Suprapubic skin (tissue), 4 donors: ENCODE measurements at places on chromosomes 13 and 19. TPM values are rescaled to one million over a fixed set of nuclear protein-coding genes. Genes with fewer than 3 reads are reported as not detected.

Gene NFIX
- 200 TPM for total RNA-seq

Gene FBXO46
- 16.7 TPM for total RNA-seq

Gene KLK12
- 5.0 TPM for total RNA-seq

Gene ZNF850
- total RNA-seq: 1.5 TPM

Gene TMPRSS9
- total RNA-seq: not detected

Gene SIGLEC5
- total RNA-seq: not detected

Gene CDX2
- total RNA-seq: not detected

Gene CERS4
- total RNA-seq: 84.6 TPM

Gene ACP7
- total RNA-seq: 17.8 TPM

Gene ZNF540
- total RNA-seq: 3.0 TPM

Gene CD70
- total RNA-seq: not detected

Gene ZNF571
- 6.8 TPM for total RNA-seq

Gene KIR3DL1
- total RNA-seq: not detected

Gene LGALS4
- 2.0 TPM for total RNA-seq

Gene LYL1
- total RNA-seq: 1.5 TPM

Gene F10
- total RNA-seq: 6.5 TPM

Gene BORA
- total RNA-seq: 3.9 TPM

Gene GIPC3
- total RNA-seq: 0.39 TPM

Gene CAPS
- 36.5 TPM for total RNA-seq

Gene STX10
- 78.1 TPM for total RNA-seq

Gene PCSK4
- total RNA-seq: 6.6 TPM

Gene ACTMAP
- total RNA-seq: 4.3 TPM

Gene CACNG6
- total RNA-seq: not detected

Gene ZNF730
- total RNA-seq: not detected

Gene PGLYRP2
- total RNA-seq: 0.21 TPM

Gene ZNF726
- total RNA-seq: 11.3 TPM

Gene SULT2B1
- 99.7 TPM for total RNA-seq

Gene ZNF880
- total RNA-seq: 21.9 TPM

Gene MYH14
- total RNA-seq: 107 TPM

Gene DNAAF3
- 10.6 TPM for total RNA-seq
